ENCODE measurements at places on chromosomes 13 and 19. TPM values are rescaled to one million over a fixed set of nuclear protein-coding genes. Genes with fewer than 3 reads are reported as not detected.

- no peak overlapping the region for H3K27ac ChIP-seq
- no peaks in the 10 kb centered on the region for H3K27me3 ChIP-seq
- DNase-seq: no peak
- H3K4me3 ChIP-seq: no peak overlapping the region
- no peaks in the 10 kb centered on the region for H3K36me3 ChIP-seq
These were observed 439.4 kb upstream of the KLF12 start for GRCh38 chr13:74573654-74574053.

DNA sequence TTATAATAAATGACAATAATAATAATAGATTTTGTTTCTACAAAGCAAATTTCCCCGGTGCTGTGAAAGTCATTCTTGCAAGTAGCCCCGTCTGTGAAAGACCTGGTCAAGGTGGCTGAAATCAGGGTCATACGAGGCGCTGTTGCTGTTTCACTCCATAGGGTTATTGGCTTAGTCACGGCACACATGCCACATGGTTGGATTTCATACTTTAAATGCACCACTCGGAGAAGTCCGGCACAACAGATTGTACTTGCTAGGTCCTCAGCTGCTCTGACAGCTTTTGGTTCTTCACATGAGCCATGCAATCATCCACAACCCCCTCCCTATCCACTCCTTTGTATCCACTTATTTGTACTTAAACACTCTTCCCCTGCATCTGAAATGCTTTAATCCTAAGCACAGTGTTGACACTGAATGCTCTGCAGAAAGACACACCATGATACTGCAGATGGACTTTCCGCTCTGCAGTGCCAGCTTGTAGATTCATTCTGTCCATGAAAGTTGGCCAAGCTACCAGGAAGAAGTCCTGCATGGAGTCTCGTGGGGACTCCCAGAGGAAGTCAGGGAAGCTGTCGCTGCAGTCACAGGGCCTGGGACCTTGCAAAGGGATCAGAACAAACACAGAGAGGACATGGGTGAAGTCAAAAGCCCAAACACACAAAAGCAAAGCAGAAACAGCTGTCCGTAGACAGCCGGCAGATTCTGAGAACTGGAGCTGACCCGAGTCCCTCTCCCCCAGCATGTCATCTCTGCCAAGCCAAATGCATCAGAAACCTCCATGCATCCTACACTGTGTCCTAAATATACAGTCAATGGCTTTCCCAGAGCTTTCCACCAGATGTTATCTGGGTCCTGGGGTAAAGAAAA, 124.6 kb downstream of the COL4A2 start:
- H3K4me1 ChIP-seq: no peaks in the 10 kb centered on the region
- H3K4me3 ChIP-seq: no peak overlapping the region
- no peak for DNase-seq
- no peak overlapping the region for H3K27ac ChIP-seq

- no peak for DNase-seq
- no peaks in the 10 kb centered on the region for H3K4me1 ChIP-seq
- H3K36me3 ChIP-seq: no peaks in the 10 kb centered on the region
- no peak overlapping the region for H3K27ac ChIP-seq
- no peaks in the 10 kb centered on the region for H3K27me3 ChIP-seq
These were observed 55.4 kb downstream of the DPF1 start for GRCh38 chr19:38168637-38169036.

- H3K4me1 ChIP-seq: no peaks in the 10 kb centered on the region
- H3K27ac ChIP-seq: no peak overlapping the region
- H3K27me3 ChIP-seq: no peaks in the 10 kb centered on the region
These were observed 444.8 kb downstream of the FOXO1 start for GRCh38 chr13:40221460-40222201.

The SIGLEC6 gene
- not detected for total RNA-seq

GRCh38 chr19:55354698-55355212, at the start of gene COX6B2:
Gene COX6B2 (minus strand): TSS chr19:55354719. CDS start chr19:55354521, 198 bp downstream.
- DNase-seq: no peak
- peak within 1 kb of the TSS; percentile 55 for H3K4me3 ChIP-seq
- no peaks in the 10 kb centered on the region for H3K36me3 ChIP-seq
- H3K27me3 ChIP-seq: no peaks in the 10 kb centered on the region
- H3K27ac ChIP-seq: peak within 1 kb of the TSS; percentile 57

The PSG7 gene
- not detected for total RNA-seq

DNA sequence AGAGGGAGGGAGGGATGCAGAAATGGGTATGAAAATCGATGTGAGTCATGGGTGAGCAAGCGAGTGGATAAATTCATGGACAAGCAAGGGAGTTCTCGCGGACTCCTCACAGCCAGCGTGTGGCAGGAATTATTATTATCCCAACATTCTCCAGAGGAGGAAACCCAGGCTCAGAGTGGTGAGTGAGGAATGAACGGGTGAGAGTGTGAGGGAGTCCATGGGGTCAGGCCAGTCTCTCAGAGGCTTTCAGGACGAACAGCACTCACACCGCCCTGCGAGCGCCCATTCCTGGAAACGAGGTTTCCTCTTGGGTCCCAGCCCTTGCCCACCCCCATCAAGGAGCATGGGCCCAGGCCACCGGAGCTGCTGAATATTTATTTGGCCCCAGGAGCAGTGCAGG, 6.3 kb upstream of the DNAAF3 start:
- H3K27me3 ChIP-seq: no peaks in the 10 kb centered on the region
- peak overlapping the region; percentile 80 for H3K27ac ChIP-seq
- no peak for DNase-seq
- peaks cover 8% of the 10 kb centered on the region for H3K4me1 ChIP-seq
- H3K36me3 ChIP-seq: no peaks in the 10 kb centered on the region
- H3K4me3 ChIP-seq: peak overlapping the region; percentile 79

The HSH2D gene
- total RNA-seq: not detected

The RAB3A gene
- 1.0 TPM for total RNA-seq

The TTC9B gene
- total RNA-seq: 2.3 TPM

The FNDC3A gene
- total RNA-seq: 24.3 TPM

The FGF22 gene
- total RNA-seq: 0.72 TPM

DNA sequence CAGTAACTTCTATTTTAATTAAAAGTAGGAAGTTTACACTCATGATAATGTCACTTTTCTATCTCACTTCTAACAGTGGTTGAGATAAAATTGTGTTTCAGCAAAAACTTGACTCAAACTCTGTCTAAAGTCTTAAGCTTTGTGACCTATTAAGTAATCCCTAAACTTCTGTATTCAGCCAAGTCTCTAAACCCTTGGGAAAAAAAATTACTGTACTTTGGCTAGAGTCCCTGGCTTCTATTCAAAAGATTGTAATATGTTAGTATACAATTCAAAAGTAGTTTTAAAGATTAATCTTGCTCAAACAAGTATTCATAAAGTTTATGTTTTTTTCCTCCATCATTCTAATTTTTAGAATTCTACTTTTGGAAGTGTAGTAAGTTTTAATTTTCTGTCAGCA, 1248.8 kb downstream of the UQCRFS1 start:
- H3K4me1 ChIP-seq: no peaks in the 10 kb centered on the region
- no peaks in the 10 kb centered on the region for H3K36me3 ChIP-seq
- H3K27me3 ChIP-seq: no peaks in the 10 kb centered on the region
- no peak for DNase-seq

DNA sequence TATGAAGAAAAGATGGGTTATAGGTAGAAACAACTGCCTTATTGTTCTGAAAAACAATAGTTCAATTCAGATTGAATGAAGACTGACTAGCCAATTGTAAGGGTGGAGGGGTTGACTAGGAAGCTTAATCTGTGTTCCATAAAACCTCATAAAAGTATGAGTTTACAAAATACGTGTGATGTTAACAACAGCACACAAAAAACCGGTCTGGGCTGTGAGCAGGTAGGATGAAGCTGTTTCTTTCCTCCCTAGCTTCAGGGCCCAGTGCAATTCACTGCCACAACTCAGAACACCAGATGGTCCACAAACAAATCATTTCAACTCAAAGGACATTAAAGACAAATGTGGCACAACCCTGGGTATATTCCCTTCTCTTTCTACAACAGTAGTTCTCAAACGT, 3.2 kb downstream of the OXGR1 start:
- no peaks in the 10 kb centered on the region for H3K36me3 ChIP-seq
- peaks cover 5% of the 10 kb centered on the region for H3K4me1 ChIP-seq
- peaks cover 3% of the 10 kb centered on the region for H3K27me3 ChIP-seq
- H3K4me3 ChIP-seq: no peak overlapping the region
- DNase-seq: no peak
- no peak overlapping the region for H3K27ac ChIP-seq

DNA sequence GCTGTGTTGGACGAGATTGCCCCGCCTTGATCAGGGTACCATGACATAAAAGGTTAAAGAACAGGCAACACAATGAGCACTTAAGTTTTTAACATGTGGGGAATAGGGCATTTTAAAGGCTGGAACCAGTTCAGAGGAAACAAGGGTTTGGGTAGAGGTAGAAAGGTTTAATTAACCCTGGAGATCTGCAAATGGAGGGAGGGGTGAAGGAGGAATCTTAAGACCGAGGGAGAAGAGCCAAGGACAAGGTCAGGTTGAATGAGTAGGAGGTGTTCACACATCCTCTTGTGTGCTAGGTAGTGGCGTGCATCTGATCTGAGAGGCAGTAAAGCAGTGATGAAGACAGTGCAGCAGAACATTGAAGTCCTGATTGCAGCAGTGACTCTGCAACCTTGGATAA, 28.5 kb downstream of the SKA3 start:
- H3K4me1 ChIP-seq: no peaks in the 10 kb centered on the region
- H3K27me3 ChIP-seq: no peaks in the 10 kb centered on the region
- no peak for DNase-seq
- peaks cover 17% of the 10 kb centered on the region for H3K36me3 ChIP-seq
- no peak overlapping the region for H3K27ac ChIP-seq

DNA sequence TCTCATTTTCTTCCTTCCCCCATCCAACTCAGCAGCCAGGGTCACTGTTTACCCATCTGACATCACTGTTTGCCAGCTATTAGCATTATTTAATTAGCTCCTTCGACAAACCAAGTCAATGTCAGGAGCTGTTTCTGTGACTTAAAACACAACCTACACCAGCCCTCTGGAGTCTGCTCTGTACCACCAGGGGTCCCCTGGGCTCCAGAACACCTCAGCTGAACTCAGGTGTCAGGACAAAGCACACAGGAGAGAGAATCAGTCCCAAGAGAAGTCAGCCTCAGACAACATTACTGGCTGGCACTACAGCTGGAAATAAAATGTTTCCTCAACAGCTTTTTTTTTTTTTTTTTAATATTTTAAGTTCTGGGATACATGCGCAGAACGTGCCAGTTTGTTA, 45.1 kb downstream of the DCLK1 start:
- H3K4me3 ChIP-seq: no peak overlapping the region
- H3K27ac ChIP-seq: no peak overlapping the region
- no peak for DNase-seq
- no peaks in the 10 kb centered on the region for H3K36me3 ChIP-seq
- no peaks in the 10 kb centered on the region for H3K4me1 ChIP-seq

DNA sequence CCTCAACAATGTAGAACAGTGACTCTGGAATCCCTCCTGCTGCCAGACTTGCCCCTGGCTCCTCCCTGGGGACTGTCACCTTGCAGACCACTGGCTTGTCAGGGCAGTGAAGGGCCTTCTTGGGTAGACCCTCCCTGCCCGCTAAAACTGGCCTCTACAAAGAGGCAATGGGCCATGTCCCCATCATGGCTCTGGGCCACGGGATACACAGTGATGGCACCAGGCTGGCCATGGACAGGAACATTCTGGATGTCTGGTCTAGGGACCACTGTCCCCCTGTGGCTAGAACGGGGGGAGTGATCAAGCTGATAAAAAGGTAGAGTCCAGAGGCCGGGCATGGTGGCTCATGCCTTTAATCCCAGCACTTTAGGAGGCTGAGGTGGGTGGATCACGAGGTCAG, 60.9 kb downstream of the ACSBG2 start:
- DNase-seq: no peak
- H3K4me1 ChIP-seq: no peaks in the 10 kb centered on the region
- no peaks in the 10 kb centered on the region for H3K36me3 ChIP-seq
- no peaks in the 10 kb centered on the region for H3K27me3 ChIP-seq

The SLC6A16 gene
- 1.3 TPM for total RNA-seq

The KRTDAP gene
- total RNA-seq: not detected

- H3K4me3 ChIP-seq: no peak overlapping the region
- DNase-seq: no peak
- H3K27me3 ChIP-seq: peaks cover 8% of the 10 kb centered on the region
- H3K27ac ChIP-seq: no peak overlapping the region
- H3K4me1 ChIP-seq: no peaks in the 10 kb centered on the region
These were observed 20.1 kb downstream of the KRTDAP start for GRCh38 chr19:35470128-35470527.

- H3K4me3 ChIP-seq: no peak overlapping the region
- no peaks in the 10 kb centered on the region for H3K36me3 ChIP-seq
- no peaks in the 10 kb centered on the region for H3K27me3 ChIP-seq
- no peak overlapping the region for H3K27ac ChIP-seq
- H3K4me1 ChIP-seq: no peaks in the 10 kb centered on the region
- DNase-seq: no peak
These were observed 22.2 kb downstream of the FUZ start for GRCh38 chr19:49790866-49791265.

DNA sequence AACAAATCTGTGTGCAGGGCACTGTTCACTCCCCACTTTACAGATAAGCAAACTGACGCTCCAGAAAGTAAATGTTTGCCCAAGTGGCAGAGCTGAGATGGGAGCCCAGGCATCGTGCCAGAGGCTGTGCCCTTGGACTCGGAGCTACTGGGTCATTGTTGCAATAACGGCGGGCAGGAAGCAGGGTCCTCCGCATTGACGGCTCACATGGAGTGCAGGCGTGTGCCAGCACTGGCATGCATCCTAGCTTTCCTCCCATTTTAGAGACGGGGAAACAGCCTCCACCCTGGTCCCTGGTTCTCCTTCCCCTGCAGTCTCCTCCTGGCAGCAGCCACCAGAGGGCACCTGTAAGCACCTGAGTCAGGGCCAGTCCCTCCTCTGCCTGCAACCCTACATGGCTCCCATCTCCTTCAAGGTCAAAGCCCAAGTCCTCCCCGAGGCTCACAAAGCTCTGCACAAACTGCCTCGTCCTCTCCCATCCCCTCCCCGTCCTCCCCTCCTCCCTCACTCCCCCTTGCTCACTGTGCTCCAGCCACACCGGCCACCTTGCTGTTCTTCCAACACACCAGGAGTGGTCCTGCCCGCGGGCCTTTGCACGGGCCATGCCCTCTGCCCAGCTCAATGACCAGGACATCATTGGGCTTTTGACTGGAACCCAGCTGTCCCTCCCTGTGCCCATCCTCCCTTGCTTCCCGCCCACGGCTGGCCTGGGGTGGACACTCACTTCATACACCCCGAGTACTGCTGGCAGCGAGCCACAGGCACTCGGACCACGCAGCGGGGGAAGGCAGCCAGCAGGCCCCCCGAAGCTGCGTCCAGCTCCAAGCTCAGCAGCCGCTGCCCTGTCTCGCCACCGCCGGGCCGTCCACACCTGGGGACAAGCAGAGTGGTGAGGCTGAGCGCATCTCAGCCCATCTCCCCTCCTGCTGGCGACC, 7.7 kb upstream of the LRG1 start:
- no peaks in the 10 kb centered on the region for H3K27me3 ChIP-seq
- DNase-seq: no peak
- no peak overlapping the region for H3K27ac ChIP-seq
- no peaks in the 10 kb centered on the region for H3K4me1 ChIP-seq
- H3K4me3 ChIP-seq: no peak overlapping the region

Measured in Panc1 (cell line).